Activated CD4-positive, CD25-positive, alpha-beta regulatory T cell treated with anti-CD3 and anti-CD28 coated beads, Interleukin-2, amount 50 U/mL, for 24 hours (primary cell): ENCODE measurements at places on chromosomes 5 and 9.

DNA sequence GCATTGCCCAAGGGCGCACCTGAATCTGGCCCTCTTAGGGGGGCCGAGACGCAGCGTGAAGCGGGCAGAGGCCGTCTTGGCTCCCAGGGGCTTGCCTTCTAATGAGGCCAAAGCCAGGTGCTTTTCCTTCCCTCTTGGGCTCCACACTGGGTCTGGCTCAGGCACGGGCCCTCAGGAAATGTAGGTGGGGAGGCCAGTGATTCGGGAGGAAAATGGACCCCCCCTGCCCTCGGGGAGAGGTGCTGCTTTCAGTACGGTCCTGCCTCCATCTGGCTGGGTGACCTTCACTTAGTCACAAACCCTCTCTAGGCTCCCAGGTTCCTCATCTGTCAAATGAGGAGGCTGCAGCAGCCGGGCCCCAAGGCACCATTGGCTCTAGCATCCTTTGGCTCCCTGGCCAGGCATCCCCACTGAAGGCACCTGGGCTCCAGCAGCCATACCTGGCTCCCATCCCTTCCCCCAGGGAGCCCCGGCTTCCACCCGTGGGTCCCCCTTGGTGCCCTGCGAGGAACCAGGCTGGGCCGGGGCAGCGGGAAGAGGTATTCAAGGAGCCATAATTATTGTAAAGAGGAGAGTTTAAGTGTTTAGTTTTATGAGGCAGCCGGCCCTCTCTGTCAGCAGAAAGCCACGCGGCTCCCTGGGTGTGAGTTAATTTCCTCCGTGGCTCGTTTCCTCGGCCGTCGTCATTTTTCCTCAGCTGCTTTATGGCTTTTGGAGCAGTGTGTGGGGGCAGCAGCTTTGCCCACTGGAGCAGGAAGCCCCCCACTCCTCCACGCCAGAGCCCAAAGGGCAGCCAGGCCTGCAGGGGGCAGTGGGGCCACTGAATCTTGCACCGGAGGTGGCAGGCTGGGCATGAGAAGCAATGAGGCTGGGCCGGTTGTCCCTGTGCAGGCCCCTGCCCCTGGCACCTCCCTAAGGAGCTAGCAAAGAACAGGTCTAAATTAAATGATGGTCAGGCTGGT lies 24.9 kb upstream of the UNC5A start:
- no peak for ATAC-seq

GRCh38 chr9:137479892-137480685 lies 21.0 kb upstream of the NSMF start:
- no peak for ATAC-seq

GRCh38 chr5:150317048-150318003 lies 14.6 kb upstream of the ARSI start:
- no peak for ATAC-seq

DNA sequence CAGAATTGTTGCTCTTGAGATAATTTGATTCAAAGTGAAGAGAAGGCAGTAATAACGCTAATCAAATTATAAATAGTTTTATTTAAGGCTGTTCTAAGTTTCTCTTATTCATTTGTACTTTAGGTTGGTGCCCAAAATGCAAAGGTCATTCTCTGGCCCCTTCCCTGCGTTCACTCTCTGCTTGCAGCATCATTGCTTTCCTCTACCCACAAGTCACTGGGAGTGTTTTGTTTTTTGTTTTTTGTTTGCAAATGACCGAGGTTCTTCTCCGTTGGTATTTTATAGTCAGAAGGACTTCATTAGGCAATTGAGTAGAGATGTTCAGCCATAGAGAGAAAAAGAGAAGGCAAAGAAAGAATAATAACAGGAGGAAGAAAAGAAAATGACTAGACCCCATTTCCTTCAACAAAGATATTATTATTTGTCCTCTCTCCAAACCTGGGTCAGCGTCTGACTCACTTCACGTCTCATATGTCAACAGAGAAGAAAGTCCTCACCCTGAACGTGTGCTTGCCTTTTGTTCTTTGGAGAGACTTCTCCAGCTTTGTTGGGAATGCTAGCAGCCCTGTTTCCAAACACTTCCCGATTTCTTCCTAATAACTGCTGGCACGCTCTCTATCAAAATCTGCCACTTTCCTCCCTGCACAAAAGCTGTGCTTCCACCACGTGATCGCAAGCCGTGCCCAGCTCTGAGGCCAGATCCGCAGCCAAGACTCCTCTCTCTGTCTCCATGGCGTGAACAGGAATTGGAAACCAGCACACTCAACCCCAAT lies 119.8 kb downstream of the EBF1 start:
- ATAC-seq: no peak

DNA sequence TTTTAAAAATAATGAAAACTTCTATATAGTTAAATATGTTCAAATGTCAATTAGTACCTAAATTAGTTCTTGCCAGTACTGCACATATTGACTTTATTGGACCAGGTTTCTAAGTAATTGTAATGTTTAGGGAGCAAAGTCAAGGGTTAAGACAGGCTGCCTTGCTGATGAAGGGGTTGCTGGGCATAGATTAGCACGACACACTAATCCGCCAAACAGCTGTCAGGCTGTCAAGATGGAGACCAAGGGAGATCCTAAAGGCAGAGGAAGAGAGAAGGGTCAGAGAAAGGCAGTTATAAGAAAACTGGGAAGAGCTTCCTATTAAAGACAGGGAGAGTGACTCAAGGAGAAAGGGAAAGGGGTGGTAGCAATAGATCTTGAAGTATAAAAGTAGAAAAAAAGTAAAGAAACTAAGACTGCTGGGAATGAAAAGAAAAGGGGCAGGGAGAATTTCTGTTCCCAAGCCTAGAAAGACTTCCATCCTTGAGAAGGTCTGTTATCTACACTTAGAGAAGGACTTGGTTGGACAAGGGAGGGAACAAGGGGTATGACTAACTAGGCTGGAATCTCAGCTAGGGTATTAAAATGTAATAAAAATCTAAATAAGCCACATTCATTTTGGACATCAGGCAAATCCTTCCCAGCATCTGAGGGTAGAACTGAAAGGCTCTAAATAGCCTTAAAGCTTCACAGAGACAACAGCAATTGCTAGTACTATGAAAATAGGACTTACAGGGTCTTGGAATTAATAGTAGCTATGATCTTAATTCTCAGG lies 188.7 kb downstream of the FBXL17 start:
- no peak for ATAC-seq

DNA sequence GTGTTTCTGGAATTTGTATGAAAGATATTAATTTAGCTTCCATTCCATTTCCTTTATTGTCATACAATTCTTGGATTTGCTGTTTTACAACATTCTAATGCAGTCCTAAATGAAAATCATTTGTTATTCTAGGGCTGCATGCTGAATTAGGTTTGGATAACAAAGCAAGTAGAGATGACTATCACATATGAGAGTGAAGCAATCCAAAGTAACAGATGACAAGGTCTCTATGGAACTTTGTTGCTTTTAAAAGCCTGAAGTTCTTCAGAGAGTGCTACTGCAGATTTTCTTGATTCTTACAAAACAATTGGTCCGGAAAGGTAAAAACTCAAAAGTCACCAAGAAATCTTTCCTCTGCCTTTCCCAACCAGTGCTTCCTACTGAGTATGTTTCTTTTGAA lies 56.9 kb upstream of the VCAN start:
- no peak for ATAC-seq

GRCh38 chr5:8135742-8136141 lies 266.8 kb downstream of the MTRR start:
- ATAC-seq: no peak

DNA sequence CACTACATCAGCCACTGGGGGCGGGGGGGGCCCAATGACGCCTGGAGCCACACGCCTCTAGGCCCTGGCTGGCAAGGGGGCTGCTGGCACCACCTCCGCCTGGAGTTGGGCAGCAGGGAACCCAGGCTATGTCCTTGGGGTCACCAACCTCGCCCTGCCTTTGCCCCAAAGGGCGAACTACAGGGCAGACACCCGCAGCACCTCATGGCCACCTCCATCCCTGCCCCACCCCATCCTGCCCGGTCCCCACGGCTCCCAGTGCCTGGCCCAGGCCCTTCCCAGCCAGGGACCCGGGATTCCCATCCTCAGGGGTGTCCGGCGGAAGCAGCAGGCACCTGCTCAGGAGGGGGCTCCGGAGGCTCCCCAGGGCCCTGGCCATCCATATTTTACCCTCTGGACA lies 37.0 kb downstream of the NACC2 start:
- no peak for ATAC-seq
